BJ (cell line): ENCODE measurements at places on chromosomes 4 and X.

GRCh38 chr4:87260477-87260876, 40.1 kb upstream of the KLHL8 start:
- DNase-seq = no peak

- no peak for DNase-seq
Measured at GRCh38 chrX:22345884-22346283, 73.2 kb downstream of the CBLL2 start.

DNA sequence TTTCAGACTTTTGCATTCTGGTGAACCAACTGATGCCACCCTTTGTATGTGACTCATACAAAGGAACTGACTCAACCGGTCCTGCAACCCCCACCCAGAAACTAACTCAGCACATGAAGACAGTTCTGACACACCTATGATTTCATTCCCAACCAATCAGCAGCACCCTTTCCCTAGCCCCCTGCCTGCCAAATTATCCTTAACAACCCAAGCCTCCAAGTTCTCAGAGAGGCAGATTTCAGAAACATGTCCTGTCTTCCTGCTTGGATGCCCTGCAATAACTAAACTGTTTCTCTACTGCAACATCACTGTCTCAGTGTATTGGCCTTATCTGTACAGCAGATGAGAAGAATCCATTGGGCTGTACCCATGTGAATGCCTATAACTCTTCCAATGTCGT, 284.7 kb downstream of the CAMK2D start:
- DNase-seq = no peak

- no peak for DNase-seq
Measured at GRCh38 chr4:141686146-141686775, 49.9 kb downstream of the IL15 start.

- DNase-seq = no peak
Measured at GRCh38 chr4:130393642-130394041, 1297.7 kb downstream of the C4orf33 start.

GRCh38 chr4:38563707-38564495, 100.1 kb upstream of the KLF3 start:
- no peak for DNase-seq

DNA sequence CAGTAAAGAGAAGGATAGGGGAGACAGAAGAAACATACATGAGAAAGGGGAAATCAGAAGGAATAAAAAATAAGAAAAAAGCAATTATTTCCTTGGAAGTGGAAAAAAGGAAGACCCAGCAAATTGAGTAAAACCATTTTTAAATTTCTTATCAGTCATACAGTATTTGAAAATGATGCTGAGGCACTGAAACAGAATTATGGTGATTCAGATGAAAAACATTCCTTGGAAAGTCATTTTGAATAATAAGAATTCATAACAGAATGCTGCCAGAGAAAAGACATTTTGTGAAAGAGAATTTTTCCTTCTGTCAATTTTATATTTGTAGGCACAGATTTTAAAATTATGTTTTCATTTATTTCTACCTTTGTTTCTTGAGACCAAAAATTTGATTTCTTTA, 895.5 kb upstream of the EPHA5 start:
- no peak for DNase-seq

DNA sequence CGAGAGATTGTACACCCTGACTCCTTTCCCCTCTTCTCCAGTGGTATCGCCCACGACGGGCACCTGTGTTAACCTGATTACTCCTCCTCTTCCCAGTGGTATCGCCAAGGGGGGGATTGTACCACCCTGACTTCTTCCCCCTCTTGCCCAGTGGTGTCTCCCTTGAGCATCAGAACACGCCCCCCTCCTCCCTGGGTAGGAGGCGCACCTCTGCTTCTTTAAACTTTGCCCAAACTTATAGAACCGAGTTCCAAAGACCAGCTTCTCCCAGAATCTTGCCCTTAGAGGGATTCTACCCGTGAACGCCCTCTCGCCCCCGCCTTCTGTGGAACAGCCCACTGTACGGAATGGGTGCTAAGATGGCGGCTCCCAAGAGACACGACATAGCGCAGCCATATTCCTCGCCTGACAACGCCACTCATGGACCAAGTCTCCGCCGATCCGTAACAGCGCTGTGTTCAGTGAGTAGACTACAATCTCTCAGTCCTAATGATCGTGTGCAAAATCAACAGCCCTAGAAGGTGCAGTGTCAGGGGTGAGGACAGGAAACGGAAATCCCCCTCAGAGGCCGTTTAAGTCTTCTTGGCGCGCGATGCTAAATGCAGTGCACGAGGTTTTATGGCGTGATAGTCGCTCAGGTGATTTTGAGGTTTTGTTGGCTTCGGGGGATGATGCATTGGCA, 4.2 kb upstream of the ZNF157 start:
- DNase-seq = no peak
